ENCODE measurements at places on chromosomes 3 and 15.

DNA sequence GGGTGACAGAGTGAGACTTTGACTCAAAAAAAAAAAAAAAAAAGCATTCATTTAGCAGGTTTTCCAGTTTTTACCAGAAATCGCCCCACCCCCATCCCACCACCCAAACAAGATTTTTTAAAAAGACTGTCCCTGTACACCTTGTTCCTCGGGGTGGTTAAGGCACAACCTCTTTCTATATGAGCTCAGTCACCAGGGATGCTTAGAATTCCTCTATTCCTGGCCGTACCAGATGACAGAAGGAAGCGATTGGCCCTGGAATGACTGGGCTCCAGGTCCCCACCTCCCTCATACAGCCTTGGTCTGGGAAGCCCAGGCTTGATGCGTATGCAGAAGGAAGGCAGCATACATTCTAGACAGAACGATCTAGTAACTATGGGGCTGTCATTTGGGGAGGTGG lies 25.6 kb downstream of the IDH2 start:
- DNase-seq = no peak

- DNase-seq = no peak
Measured at GRCh38 chr3:182500289-182500688, 293.0 kb upstream of the ATP11B start.

DNA sequence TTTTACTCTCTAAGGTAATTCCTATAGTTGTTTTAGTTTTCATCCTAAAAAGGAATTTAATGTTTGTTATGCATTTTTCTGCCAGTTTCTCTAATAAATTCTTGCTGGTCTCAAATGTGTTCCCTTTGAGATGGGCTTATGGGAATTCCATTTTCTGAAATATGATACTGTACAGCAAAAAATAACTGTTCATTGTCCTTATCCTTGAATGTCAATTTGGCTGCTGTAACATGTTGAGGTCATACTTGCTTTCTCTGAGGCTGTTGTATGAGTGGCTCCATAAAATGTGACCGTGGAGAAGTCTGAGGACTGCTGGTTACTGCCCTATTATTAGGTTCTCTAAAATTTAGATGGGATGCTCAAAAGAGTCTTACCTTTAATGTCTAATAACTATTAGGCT lies 266.5 kb downstream of the ADAMTS17 start:
- no peak for DNase-seq

DNA sequence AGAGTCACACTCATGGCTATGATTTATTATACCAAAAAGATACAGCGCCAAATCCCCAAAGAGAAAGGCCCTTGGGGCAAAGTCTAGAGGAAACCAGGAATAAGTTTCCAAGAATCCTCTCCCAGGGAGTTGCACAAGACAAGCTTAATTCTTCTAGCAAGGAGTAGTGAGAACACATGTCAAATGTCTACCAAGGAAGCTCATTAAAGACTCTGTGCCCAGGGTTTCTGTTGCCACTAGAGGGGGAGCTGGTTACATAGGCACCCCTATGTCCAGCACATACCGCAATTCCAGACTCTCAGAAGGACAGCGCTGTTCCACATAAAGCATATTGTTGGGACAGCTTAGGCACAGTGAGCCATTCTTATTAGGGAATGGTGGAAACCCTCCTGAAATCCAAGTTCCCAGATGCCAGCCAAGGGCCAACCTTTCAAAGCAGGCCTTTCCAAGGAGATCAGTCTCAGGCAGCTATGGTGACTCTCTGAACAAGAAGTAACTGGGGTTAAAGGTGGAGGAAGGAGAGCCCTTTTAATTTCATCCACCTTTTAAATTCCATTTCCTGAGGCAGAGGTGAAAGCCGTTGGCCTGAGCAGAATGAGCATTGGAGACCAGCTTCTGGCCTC lies 194.2 kb downstream of the UACA start:
- DNase-seq = no peak

- DNase-seq = peak; percentile 29
Measured at GRCh38 chr3:16439163-16439847, 74.2 kb downstream of the RFTN1 start.

DNA sequence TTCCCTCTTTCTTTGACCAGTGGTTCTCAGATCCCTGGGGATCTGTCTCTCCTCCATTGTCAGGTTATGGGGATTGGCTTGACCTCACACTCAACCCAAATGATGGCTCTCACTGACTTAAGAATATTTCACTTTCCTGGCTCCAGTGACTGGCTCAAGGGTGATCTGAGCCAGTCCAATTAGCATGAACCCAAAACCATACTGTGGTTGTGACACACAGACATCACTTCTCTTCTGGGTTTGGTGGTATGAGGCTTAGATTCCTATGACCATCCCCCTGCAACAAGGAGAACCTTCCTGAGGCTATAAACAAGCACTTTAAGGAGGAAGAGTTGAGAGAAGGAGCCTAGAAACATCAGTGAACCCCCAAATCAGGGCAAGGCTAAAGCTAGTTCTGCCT lies 85.8 kb downstream of the KCNAB1 start:
- DNase-seq = no peak

DNA sequence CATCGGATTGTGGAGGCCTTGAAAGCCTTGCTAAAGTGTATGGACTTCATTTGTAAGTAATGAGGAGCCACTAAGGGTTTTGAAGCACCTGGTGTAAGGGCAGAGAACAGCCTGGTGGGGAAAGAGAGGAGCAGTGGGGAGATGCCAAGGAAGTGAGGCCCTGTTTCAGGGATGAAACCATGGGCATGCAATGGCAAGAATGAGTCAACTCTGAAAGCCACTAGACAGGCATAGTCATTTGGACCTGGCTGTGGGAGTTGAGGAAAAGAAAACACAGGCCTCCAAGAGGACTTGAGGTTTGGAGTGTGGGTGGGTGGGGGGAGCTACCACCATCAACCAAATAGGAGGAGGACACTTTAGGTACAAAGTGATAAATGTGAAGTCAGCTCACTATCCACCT lies 7.6 kb downstream of the XCR1 start:
- no peak for DNase-seq

GRCh38 chr3:107543666-107544065 lies 20.9 kb downstream of the BBX start:
- DNase-seq = no peak

- no peak for DNase-seq
Measured at GRCh38 chr3:35602395-35602936, 36.9 kb upstream of the ARPP21 start.

GRCh38 chr3:177141471-177141870 lies 55.8 kb downstream of the TBL1XR1 start:
- no peak for DNase-seq

- DNase-seq = no peak
Measured at GRCh38 chr15:79948761-79949160, 22.2 kb downstream of the BCL2A1 start.

DNA sequence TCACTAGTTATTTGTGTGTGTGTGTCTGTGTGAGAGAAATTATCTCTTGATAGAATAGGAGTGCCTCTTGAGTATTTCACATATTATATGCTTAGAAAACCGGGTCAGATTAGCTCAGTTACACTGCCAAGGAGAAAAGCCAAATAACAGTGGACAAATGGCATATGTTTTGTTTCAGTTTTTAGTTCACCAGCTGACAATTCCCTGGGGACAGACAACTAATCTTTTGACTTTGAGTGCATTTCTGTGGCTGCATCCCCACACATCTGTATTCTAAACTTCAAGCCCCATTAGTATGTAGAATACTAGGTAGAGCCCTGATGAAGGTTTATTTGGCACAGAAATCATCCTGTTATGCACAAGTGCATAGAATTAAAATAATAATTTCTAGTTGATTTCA lies 227.7 kb upstream of the CNTN3 start:
- DNase-seq = no peak

DNA sequence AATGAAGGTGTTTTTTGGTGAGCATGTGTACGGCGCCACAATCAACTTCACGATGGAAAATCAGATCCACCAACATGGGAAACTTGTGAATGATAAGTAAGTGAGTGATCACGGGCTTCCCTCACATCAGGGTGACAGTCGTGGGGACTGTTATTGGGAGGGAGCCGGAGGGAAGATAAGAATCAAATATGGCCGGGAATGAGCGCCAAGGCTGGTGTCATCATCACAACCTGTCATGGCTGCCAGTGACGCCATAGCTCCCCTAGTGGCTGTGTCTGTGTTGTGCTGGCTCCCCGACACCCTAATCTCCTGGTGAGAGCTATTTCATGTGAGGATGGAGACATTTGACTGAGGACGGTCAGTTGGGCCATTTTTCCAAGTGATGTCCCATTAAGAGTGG lies 168.5 kb downstream of the SV2B start:
- DNase-seq = no peak

DNA sequence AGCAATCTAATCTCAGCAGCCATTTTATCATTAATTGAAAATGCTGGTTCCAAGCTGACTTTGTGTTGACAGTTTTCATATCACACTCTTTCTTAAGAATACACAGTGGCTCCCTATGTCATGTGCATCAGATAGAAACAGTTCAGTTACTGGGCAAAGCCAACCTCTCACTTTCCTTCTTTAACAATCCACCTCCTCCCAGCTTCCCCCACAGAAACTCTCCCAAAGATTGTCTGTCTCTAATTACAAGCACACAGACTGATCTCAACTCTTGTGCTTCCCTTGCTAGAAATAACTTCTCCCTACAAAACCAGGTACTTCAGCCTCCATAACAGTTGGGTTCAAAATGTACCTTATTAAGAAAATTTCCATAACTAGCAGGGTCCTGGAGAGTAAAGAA lies 228.9 kb upstream of the WNT5A start:
- no peak for DNase-seq

GRCh38 chr3:54681706-54682105 lies 246.2 kb downstream of the LRTM1 start:
- DNase-seq = no peak

DNA sequence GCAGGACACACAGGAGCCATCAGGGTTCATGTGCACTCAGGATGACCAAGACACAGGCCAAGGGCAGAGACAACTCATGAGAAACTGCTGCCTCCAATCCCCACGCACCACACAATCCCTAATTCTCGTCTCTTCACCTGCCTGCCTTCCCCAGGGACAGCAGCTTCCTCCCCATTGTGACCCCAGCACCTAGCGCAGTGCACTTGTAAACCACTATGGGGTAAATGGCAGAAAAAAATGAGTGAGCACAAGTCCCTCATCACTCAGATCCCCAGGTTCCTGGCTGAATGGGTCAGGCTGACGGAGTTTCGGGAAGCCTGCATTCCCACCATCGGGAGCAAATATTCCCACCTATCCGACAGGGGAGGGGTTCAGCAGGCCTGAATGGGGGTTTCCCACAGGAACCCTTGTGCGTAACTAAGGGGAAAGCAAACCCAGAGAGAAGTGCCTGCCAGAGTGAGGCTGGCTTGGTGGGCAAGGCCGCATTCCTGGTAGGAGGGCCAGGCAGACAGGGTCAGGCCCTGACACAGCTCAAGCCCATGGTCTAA lies 18.8 kb downstream of the PLXNB1 start:
- peak; percentile 2 for DNase-seq

DNA sequence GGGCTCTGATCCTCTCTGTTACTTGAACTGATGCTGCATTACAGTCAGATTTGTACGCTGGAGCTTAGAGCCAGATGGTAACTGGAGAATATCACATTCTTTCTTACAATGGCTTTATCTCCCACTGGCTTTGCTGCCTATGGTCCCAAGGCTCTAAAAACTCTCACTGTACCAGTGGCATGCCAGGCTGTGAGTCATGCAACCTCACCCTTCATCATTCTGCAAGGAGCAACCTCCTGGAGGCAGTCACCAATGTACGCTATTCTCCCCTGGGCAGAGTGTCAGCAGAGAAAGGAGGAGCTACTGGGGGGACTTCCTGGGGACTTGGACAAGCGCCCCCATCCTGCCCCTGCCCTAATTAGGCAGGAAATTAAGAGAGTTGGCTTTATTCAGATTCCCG lies 97.9 kb upstream of the EIF1B start:
- DNase-seq = no peak

- DNase-seq = no peak
Measured at GRCh38 chr15:59180945-59181600, 25.6 kb upstream of the LDHAL6B start.

DNA sequence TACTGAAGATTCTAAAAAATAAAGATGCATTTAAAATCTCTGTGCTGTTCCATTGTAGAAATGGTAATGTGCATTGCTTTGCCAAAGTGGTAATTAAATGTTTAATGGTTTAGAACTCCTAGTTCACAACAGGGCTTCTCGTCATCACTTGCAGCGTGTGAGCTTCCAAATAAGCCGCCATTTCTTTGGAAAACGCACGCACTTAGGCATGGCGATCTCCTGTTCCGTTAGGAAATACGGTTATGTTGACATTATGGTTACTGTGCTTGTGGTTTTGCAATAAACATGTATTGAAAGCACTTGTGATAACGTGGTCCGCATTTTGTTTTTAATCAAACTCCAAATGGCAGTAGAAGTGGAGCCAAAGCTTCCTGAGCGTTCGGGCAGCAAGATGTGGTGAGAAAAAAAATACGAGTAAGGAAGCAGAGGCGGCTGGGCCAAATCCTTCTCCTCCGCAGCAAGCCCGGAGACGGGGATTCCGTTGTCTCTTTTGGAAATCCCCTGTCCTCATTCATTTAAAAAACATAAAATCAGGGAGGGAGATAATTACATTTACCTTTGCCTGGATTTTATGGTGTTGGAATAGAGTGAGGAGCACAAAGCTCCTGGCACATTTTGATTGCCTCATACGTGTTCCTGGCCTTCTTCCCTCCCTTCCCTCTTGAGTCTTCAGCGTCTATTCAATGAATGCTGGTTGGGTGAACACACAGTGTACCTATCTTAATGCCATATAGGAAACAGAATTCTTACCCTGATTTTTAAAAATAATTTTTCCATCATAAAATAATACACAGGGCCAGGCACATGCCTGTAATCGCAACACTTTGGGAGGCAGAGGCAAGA lies 97.5 kb downstream of the SLC49A4 start:
- peak; percentile 28 for DNase-seq

GRCh38 chr3:65619888-65620287 lies 418.8 kb downstream of the MAGI1 start:
- DNase-seq = no peak

DNA sequence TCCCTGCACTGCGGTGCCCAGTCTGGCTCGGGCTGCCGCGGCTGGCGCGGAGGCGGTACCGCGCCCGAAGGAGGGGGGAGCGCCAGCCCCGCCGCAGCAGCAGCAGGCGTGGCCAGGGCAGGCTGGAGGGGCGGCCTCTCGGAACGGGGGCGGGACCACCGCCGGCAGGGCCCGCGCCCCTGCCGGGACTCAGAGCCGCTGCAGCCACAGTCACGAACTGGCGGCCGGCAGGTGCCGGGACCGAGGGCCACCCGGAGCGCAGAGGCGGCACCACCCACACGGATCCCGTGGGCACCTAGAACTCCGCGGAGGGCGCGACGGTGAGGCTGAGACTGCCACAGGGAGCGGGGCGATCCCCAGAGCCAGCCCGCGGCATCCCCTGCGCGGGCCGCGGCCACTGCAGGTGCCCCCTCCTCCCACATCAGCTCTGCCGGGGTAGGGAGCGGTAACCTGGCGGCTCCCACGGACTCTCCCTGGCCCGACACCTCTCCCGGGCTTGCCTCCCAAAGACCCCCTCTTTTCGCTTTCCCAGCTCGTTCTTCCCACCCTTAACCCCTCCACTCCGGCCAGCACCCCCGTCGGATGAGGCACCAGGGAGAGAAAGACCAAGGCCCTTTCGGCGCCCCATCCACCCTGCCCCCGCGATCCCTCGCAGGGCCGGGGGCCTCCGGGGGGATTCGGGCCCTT lies at the start of gene VWA5B2:
Gene VWA5B2 (plus strand): TSS at position 192 of the 687 bp plus-strand sequence. CDS start 944 bp downstream, outside the sequence.
- DNase-seq = peak; percentile 78

Data from posterior cingulate gyrus (tissue), 11 donors.